ENCODE measurements at places on chromosomes 3 and 15.

- no peak for DNase-seq
Measured at GRCh38 chr3:154884952-154885351, 195.2 kb upstream of the MME start.

DNA sequence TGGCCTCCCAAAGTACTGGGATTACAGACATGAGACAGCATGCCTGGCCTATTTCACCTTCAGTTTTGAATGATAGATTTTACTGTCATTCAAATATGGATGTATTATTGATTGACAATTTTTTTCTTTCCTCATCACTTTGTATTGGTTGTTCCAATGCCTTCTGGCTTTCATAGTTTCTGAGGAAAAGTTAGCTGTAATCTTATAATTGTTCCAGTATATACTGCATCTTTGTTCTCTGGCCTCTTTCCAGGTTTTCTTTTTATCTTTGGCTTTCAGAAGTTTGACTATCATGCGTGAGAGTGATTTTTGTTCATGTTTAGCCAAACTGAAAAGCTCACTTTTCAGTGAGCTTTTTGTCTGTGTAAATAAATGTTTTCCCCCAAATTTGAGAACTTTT is 157.1 kb downstream of the RSRC1 start:
- DNase-seq, result no peak

- no peak for DNase-seq
Measured at GRCh38 chr15:88057836-88058235, 198.7 kb downstream of the NTRK3 start.

- no peak for DNase-seq
Measured at GRCh38 chr3:156356537-156357363, 198.2 kb downstream of the SSR3 start.

GRCh38 chr15:61035311-61035710 is 193.8 kb downstream of the RORA start:
- no peak for DNase-seq

DNA sequence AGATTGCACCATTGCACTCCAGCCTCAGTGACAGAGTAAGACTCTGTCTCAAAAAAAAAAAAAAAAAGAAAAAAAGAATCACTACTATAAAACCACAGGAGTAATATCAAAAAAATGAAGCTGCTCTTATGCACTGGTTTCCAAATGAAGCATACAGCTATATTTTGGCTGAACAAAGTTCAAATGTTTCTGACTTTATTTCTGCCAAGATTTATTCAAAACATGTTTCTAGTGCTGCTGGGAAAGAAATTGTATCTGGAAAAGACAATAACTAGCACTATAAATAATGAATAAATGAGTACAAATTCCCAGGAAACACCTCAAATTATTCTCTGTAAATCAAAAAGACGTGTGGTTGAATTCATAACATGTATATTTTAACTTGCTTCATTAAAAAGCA is 102.5 kb upstream of the MME start:
- no peak for DNase-seq

Data from tibial nerve (tissue), 4 donors.